ENCODE measurements at places on chromosomes 2 and 18.

DNA sequence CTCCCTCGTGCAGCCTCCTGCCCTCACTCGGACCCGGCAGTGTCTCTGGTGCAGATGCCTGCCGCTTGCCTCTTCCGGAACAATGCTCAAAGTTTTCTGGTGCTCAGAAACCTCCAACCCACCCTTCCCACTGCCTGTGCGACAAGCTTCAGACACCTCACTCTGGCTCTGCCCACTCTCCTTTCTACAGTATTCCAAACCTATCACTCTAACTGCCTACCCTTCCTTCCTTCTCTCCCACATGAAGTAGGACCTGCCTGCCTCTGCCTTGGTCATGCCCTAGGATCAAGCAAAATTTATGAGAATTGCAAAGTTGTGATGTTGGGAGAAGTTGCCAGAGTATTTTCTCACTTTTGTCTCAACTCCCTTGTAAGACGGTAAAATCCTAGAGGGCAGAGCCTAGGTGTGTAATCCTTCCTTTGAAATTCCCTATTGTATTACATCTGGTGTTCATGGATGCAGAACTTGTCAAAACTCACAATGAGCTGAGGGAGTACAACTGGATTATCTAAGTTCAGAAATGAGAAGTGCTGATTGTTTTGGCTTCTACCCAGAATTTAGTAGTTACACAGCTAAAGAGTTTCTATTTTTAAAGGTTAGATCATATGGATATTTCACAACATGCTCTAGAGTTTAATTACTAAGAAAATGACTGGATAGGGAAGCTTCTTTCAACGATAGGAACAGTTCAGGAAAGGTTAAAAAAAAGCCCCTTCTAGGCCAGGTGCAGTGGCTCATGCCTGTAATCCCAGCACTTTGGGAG is 7.2 kb downstream of the NPC1 start:
- DNase-seq, result no peak

- DNase-seq, result no peak
These were observed 186.4 kb downstream of the TFCP2L1 start for GRCh38 chr2:121098556-121098955.

GRCh38 chr2:155372969-155373368 is 674.5 kb downstream of the KCNJ3 start:
- DNase-seq, result no peak

DNA sequence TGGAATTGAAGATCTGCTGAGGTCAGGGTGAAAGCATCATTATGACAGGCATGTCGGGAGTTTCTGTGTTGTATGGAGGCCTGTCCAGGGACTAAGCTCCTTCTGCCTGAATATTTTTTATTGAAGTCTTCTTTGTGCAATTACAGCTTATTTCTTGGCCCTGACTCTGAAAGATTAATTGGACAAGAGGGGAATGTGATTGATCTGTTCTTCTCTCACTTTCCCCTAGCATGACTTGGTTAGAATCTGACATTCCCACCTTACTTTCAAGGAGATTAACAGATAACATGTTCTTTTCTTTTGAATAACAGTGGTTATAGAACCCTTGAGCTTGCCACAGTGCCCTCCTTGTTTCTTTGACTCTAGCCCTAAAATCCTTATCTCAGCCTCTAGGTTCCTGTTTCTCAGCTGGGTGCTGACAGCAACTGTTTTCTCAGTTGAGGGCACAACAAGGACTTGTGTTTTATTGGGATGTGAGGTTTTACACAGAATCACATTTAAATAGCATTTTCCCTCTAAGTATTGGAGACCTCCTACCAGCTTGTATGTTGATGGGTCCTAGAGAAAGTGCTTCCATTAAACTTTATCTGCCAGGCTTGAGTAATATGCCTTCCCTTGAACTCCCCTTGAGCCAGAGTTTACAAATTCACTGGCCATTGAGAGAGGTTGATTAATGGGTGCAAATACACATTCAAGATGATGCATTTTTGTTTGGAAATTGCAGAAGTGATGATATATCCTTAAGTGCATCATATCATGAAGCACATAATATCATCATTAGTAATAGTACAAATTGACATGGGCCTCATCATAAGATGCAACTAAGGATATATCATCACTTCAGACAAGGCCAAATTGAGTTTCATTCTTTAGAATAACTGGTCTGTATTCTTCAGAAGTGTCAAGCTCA is 12.5 kb downstream of the TTLL4 start:
- DNase-seq, result no peak

DNA sequence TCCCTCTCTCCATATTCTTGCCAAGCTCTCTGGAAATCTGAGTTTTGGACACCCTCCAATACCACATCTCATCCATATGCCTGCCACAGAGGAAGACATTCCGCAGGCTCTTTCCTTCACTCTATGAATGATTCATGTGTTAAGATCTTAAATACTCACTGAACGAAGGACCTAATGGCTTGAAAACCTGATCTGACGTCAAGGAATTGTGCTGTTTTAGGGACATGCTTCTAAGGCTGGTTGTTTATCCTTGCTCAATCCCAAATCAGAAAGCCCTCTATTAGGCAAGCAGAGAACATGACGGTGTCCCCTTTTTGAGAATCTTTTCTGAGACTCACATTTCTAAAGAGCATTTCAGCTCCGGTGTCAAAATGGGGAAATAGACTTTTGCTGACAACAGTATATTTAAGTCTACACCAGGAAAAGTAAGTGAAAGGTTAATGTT is 83.7 kb upstream of the GALNT5 start:
- no peak for DNase-seq
